NT2/D1 (cell line): ENCODE measurements at places on chromosomes 7 and 10.
A peak's percentile ranks its signal among the peaks of the same experiment; 100 is the strongest.

- DNase-seq: no peak
Measured at GRCh38 chr10:43958964-43959363, 310.3 kb upstream of the ZNF32 start.

DNA sequence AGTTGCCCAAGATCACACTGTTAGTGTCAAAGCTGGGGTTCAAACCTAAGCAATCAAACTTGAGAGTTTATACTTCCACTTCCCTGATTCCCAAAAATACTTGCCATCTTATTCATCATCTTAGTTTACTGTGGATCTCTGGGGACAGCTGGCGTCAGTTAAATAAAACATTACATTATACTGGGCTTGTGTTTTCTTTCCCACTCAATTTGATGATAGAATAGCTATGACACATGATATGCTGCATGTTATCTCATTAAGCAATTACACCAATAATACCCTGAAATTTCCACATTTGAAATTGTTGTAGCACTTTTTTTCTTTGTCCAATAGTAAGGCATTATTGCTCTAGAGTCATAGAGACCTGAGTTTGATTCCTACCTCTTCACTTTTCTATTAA lies 62.9 kb upstream of the MXI1 start:
- no peak for DNase-seq

DNA sequence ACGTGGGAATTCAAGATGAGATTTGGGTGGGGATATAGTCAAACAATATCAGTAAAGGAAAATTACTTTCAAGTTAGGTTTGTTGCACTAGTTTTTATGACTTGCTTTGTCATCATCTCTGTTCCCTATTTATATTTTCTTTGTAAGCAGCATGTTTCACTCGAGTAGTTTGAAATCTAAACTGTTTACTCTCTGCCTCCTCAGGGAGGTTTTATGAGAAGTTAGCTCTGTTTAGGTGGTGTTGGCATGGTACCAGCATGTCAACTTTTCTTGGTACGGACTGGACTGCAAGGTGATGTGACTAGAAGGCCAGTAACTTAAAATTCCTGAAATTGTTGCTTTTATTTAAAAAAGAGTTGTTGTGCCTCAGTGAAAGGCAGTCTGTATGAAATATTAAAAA lies 59.2 kb upstream of the MTPN start:
- DNase-seq: no peak

- DNase-seq: no peak
Measured at GRCh38 chr10:12792889-12793556, 208.5 kb downstream of the CCDC3 start.

GRCh38 chr7:84553711-84554110 lies 359.1 kb upstream of the SEMA3A start:
- DNase-seq: no peak

DNA sequence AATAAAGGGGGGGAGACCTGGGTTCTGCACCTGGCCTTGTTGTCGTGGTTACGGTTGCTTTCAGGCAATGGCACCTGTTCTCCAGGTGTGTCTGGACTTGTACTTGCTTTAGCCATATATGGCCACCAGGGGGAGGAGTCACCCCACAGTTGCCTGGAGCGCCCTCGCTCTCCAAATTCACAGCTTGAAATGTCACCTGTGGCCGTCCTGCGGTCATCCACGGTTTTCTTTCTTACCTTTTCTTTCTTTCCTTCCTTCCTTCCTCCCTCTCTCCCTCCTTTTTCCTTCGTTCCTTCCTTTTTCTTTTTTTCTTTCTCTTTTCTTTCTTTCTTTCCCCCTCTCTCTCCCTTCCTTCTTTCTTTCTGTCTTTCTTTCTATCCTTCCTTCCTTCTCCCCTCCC lies 157.2 kb upstream of the ZNF92 start:
- peak; percentile 57 for DNase-seq

DNA sequence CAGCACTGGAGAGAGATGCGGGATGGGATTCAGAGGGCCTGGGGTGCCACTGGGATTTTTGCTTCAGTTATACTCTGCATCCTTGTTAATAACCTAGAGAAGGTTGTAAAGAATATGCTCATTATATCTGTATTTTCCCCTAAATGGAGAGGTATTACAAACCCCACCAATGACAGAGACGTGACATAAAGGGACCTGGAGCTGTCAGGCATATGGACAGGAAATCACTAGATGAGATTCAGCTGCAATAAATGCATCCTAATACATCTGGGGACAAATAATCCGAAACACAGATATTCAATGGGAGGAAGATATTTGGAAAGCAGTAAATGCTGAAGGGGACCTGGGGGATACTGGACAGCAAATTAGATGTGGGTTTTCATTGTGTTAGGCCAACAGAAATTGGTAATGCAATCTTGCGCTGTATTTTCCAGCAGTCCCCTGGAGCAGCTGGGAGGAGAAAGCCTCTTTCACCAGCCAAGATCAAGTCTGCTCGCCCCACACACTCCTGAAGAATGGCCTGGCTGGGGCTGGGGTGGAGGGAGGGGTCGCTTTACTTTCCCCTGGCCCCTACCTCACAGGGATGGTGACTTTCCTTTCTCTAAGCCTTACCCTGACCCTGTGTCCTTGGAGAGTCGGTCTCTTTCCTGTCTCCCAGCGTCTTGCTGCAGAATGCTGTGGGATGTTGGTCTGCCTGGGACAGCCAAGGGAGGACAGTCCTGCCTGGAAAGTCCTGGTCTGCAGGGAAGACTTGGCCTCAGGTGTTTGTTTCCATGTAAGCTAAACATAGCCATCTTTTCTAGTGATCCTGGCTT lies 653.8 kb downstream of the LRMDA start:
- no peak for DNase-seq

GRCh38 chr7:6650521-6651011 lies 13.4 kb downstream of the ZNF316 start:
- no peak for DNase-seq

DNA sequence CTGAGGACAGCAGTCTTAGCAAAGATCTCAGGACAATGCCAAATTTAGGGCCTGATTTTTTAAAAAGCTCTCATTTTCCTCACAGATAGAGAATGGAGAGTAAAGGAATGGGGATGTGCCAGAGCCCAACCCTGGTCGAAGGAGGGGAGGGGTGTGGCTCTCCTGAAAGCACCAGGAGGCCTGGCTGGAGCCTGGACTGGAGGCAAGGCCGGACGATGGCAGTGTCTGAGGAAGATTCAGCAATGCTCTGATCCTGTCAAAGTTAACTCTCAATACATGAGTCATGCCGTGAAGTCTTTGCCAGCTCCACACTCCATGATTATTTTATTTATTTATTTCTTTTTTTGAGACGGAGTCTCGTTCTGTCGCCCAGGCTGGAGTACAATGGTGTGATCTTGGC lies 108.3 kb downstream of the UPF2 start:
- no peak for DNase-seq

DNA sequence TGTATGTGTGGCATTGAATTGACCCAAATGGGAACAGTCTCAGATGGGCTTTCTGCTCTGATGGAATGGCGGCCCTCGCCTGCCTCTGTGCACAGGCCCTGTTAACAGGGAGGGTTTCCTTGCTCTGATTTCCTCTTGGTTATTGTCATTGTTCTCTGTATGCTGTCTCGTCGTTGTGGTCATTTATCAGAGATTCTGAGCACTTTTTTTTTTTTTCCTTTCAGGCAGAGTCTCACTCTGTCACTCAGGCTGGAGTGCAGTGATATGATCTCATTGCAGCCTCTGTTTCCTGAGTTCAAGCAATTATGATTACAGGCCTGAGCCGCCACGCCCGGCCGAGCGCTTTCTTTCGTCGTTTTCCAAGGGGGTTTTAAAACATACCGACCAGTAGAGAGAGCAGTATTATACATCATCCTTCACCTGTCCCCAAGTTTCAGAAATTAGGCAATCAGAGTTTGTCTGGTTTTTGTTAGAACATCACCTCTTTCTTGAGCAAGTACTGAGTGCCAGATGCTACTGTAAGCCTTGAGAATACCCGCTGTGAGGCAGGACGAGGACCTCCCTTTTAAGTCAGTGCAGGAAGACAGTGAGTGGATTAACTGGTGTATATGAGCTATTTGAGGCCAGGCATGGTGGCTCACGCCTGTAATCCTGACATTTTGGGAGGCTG lies 6.5 kb downstream of the CHST12 start:
- DNase-seq: no peak

- DNase-seq: peak; percentile 54
Measured at GRCh38 chr7:28675429-28675828, 263.1 kb downstream of the CREB5 start.

- DNase-seq: no peak
Measured at GRCh38 chr10:13973742-13974141, 357.0 kb downstream of the FRMD4A start.

GRCh38 chr10:23294638-23295247 lies 49.9 kb downstream of the C10orf67 start:
- no peak for DNase-seq

DNA sequence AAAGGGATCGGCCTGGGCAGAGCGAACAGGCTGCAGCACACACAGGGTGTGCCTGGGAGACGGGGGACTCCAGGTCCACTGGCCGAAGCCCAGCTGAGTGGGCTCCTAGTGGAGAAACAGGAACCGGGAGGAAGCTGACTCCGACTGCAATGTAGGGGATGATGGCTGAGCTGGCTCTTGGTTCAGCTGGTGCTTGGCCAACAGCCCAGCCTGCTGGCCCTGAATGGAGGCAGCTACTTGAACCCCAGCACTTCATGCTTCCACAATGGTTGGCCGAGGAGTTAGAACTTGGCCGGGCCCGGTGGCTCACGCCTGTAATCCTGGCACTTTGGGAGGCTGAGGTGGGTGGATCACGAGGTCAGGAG lies 27.0 kb upstream of the FRAT2 start:
- DNase-seq: no peak
